ENCODE measurements at places on chromosomes 2 and 18.

GRCh38 chr2:238061315-238062202 lies 758 bp downstream of the SCLY start:
- DNase-seq = no peak

DNA sequence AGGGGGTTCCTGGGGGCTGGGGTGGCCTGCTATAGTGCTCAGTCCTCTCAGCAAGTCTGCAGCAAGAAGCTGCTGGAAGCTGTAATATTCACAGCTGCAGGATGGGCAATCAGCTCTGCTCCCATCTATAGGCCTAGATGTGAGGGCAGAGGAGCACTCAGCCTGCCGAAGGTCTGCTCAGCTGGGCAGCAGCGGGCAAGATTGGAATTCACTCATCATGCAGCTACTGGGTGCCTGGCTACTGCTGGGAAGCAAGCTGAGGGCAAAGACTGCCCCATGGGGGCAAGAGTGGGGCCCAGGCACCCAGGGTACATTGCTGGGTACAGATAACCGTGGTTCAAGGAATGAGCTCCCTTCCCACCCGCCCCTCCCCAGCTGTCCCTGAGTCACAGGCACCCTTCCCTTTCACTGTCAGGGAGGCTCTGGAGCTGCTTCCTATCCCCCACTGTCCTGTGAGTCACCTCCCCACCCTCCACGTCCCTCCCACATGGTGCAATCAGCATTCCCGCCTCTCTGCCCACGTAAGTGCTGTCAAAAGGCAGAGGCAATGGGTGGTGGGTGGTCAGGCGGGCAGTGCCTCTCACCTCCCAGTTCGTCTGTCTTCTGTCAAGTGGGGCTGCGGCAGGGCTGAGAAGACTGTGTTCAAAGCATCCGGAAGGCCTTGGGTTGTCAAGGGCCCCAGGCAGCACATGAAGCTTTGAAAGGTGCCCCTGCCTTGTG lies 169.2 kb downstream of the TRIM43 start:
- DNase-seq = no peak

GRCh38 chr2:114442510-114442909 lies at the start of gene DPP10:
DPP10 (plus strand) TSS chr2:114442641.
- DNase-seq = no peak

DNA sequence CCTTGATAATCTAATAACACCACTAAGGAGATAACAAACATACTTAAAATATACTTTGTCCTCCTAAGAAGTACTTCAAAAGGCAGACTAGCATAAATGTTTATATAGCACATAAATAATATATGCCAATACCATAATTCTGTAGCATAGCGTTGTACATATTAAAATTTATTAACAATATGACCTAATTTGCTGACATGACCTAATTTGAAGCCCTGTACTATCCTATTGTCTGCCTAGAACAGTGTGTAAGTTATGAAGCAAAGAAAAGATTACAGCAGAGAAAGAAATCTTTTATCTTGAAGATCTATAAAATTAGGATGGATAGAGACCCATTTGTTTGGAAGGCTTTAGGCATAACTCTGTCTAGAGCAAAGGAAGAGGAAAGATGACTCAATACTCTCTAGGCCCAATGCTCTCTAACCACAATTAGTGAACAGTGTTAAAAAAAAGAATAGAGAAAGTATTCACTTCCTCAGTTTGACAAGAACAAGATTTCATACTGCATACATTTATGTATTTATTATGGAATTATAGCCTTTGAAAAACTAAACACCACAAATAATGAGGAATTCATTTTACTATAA lies 231.3 kb downstream of the ZRANB3 start:
- DNase-seq = no peak

DNA sequence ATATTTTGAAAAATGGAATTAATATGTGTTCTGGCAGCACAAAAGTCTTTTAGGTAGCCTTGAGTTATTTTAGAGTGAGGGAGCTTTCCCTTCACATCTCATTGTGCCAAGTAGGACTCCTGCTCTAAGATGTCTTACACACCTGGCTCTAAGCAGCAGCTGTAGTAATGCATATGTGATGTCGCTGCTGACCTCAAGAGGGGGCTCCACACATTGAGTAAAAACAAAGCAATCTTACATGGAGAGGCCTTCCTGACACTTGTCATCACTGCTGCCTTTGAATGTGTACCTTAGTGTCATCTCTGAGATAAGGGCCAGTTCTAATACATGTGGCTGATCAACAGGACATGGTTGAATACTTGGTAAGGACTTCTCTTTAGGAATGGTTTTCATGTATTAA lies 75.8 kb downstream of the ACTR3 start:
- DNase-seq = no peak

GRCh38 chr18:23877371-23877770 lies 137.2 kb upstream of the TTC39C start:
- no peak for DNase-seq

GRCh38 chr2:235467588-235467987 lies 26.3 kb upstream of the AGAP1 start:
- DNase-seq = no peak

DNA sequence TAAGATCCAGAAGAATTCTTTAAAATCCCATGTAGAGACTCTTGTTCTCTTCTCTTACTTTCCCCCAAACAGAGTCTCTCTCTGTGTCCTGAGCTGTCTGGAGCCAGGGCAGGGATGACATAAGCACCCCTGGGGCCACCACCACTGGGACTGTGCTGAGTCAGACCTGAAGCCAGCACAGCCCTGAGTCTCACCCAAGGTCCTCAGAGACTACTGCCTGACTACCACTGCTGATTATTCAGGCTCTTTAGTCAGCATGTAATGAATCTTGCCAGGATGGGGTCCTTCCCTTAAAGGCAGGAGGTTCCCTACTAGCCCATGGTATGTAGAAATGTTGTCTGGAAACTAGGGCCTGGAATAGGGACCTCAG lies 34.9 kb upstream of the DYNC1I2 start:
- DNase-seq = no peak

GRCh38 chr2:137764646-137765045 lies 199.6 kb upstream of the HNMT start:
- DNase-seq = no peak

DNA sequence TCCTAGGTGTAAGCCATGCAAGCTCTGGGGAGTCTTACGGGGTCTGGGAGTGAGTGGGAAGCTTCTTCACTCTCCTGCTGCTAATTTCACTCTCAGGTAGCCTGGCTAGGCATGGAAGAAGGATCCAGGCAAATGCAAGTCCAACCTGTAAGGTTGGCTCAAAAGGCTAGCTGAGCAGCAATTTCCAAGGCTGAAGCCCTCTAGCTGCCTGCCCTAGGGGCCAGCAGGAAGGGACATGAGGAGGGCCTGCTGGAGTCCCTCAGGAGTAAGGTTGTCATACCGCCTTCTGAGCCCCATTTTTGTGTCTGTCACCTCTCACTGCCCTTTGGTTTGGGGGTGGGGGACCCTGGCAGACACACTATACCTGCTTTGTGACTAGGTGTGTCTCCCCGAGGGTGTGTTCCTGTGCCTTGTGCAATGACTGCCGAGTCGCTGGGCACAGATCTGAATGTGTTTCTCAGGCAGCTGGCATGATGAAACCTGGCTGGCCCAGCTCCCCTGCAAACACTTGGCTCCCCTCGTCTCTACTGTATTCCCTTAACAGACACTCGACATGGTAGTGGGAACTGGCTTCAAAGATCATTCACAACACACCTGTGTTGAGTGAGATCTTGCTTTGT lies 123.9 kb upstream of the FAM136A start:
- no peak for DNase-seq

- no peak for DNase-seq
These were observed 110.1 kb downstream of the GALR1 start for GRCh38 chr18:77359561-77360314.

GRCh38 chr2:121088251-121089165 lies 196.5 kb downstream of the TFCP2L1 start:
- no peak for DNase-seq

GRCh38 chr2:95296880-95297487 lies at the start of gene KCNIP3:
KCNIP3 (plus strand) TSS chr2:95297347; CDS start chr2:95297439, 92 bp downstream.
- DNase-seq = no peak

DNA sequence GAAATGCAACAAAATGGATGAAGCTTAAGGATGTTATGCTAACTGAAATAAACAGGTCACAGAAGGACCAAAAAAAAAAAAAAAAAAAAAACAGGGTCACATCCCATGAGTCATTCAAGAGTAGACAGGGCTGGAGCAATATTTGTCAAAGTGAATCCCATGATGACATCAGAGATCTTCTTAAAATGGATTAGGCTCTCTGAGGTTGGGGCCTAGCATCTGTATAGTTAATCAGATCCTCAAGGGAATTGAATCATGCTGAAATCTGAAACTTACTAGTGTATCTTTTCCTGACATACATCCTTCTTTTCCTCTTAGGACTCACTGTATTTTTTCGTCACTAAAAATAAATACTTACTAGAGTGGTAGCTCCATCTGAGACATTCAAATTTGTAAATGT lies 380.6 kb upstream of the NXPH2 start:
- no peak for DNase-seq

DNA sequence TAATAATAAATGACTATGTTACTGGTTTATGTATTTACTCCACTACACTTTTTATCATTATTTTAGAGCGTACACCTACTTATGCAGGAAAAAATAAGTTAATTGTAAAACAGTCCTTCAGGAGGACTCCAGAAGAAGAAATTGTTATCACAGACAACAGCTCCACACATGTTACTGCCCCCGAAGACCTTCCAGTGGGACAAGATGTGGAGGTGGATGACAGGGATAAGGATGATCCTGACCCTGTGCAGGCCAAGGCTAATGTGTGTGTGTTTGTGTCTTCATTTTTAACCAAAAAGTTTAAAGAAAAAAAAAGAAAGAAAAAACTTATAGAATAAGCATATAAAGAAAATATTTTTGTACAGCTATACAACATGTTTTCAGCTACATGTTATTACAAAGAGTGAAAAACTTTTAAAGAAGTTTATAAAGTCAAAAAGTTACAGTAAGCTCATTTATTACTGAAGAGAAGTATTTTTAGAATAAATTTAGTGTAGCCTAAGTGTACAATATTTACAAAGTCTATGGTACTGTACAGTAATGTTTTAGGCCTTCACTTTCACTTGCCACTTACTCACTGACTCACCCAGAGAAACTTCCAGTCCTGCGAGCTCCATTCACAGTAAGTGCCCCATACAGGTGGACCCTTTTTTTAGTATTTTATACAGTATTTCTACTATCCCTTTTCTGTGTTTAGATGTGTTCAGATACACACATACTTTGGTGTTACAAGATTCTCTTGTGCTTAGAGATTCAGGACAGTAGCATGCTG lies 7.5 kb downstream of the TGFBRAP1 start:
- no peak for DNase-seq

- no peak for DNase-seq
These were observed 52.5 kb downstream of the USP40 start for GRCh38 chr2:233513953-233514655.

- no peak for DNase-seq
These were observed 198.3 kb downstream of the ACKR3 start for GRCh38 chr2:236767941-236768340.

DNA sequence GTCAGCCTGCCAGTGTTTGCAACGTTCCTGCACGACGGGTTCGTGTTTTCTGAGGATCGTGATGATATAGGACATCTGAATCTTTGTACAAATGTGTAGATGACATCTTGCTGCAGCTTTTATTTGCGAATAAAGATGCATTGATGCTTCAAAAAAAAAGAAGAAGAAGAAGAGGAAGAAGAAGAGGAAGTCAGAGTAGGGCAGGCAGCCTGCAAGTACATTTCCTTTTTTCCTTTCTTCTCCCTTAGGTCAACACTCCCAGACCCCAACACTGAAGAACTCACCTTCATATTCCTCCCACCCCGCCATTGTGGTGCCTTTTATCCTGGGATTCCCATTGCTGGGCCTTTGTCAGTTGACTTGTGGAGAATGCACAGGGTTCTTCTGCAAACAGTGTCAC lies 91.5 kb downstream of the FHOD3 start:
- no peak for DNase-seq

GRCh38 chr2:229350117-229350805 lies 79.2 kb upstream of the PID1 start:
- no peak for DNase-seq

DNA sequence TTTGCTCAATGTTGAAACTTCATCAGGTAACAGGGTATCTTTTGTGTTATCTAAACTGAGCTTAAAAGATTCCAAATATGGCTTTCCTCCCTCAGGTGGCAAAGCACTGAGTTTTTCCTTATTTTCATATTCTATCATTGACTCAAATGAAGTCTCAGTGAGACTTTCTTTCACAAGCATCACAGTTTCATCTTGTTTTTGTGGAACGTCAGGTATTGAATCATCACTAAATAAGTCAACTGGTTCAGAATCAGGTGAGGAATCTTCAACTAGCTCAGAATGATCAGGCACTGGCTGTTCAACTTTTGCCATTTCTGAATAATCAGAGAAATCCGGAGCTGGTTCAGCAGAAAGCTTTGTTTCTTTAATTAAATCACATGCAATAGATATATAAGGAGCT lies 24.6 kb downstream of the RTN4 start:
- no peak for DNase-seq

- no peak for DNase-seq
These were observed 38.2 kb upstream of the PPM1B start for GRCh38 chr2:44130441-44130840.

- DNase-seq = no peak
These were observed 118.9 kb upstream of the ARL5A start for GRCh38 chr2:151946899-151947812.

All from NCI-H1930 (cell line).